AG04449 (cell line): ENCODE measurements at places on chromosomes 11 and 22.

DNA sequence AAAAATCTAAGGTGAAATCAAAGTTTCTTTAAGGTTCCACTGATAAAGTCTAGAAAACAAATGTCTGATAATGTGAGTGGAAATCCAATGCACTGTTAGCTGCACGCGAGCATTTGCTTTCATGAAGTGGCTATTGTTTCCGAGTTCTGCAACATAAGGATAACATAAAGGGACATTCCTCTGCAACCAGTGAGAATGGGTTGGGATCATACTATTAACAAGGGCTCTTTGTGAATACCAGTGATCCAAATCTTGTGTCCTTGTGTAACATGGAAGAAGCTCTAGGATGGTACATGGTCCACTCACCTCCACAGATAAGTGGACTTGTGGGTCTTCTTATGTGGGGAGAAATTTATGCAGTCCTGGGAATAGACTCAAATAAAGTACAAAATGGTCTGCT lies 24.6 kb downstream of the APIP start:
- no peak for DNase-seq

GRCh38 chr11:3132831-3133260 lies 32.3 kb downstream of the OSBPL5 start:
- DNase-seq = no peak

- DNase-seq = no peak
Observed at GRCh38 chr22:46841522-46841921, 79.1 kb downstream of the TBC1D22A start.

GRCh38 chr11:63905179-63905578 lies 11.8 kb downstream of the RCOR2 start:
- DNase-seq = no peak

- DNase-seq = no peak
Observed at GRCh38 chr11:74608431-74608830, 16.0 kb downstream of the POLD3 start.

GRCh38 chr11:128686745-128687177 lies 7.1 kb upstream of the FLI1 start:
- no peak for DNase-seq

DNA sequence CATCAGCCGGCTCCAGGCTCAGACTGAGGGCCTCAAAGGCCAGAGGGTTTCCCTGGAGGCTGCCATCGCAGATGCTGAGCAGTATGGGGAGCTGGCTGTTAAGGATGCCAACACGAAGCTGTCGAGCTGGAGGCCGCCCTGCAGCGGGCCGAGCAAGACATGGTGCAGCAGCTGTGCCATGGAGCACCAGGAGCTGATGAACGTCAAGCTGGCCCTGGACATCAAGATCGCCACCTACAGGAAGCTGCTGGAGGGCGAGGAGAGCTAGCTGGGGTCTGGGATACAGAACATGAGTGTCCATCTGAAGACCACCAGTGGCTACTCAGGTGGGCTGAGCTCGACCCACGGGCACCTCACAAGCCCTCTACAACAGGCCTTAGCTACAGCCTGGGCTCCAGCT lies 4.0 kb upstream of the SCUBE2 start:
- no peak for DNase-seq

DNA sequence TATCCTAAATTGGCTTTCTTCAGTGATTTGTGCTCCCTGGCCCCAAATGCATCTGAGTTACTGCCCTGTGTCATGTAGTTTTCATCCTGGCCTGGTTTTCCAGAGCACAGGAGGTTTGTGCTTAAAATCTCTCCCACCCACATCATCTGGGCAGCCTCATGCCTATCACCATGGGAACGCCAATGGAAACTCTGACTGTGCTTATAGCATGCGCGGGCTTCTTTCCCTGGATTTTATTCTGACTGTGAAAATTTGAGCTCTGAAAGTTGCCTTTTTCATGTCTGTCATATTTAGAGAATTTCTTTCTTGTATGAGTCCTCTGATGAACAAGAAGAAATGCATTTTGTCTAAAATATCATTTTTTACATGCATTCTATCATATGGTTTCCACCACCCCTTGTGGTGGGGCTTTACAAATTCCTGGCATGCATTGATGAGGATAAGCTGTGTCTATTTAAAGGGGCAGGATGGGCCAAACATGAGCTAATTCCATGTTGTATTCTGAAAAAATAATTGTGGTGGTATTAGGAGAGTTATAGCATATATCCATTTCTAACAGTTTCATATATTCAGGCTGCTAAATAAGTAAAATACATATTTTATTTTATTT lies 55.1 kb downstream of the IRAG1 start:
- no peak for DNase-seq

- peak; percentile 86 for DNase-seq
Observed at GRCh38 chr22:38218661-38219622, 17.1 kb downstream of the MAFF start.

DNA sequence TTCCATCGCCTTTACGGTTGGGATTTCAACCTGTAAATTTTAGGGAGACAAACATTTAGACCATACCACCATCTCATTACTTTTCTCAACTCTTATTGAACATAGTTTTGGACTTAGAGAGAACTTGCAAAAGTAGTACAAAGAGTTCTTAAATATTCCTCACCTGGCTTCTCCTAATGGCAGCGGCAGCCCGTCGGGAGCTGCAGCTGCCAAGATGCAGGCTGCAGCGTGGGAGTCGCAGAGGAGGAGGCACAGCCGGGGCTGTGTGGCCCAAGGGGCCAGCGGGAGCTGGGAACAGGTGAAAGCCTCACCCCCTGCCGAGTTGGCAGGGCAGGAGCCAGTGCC lies 23.1 kb upstream of the RNASEH2C start:
- no peak for DNase-seq

- no peak for DNase-seq
Observed at GRCh38 chr11:47152126-47152952, 24.3 kb downstream of the ARFGAP2 start.

DNA sequence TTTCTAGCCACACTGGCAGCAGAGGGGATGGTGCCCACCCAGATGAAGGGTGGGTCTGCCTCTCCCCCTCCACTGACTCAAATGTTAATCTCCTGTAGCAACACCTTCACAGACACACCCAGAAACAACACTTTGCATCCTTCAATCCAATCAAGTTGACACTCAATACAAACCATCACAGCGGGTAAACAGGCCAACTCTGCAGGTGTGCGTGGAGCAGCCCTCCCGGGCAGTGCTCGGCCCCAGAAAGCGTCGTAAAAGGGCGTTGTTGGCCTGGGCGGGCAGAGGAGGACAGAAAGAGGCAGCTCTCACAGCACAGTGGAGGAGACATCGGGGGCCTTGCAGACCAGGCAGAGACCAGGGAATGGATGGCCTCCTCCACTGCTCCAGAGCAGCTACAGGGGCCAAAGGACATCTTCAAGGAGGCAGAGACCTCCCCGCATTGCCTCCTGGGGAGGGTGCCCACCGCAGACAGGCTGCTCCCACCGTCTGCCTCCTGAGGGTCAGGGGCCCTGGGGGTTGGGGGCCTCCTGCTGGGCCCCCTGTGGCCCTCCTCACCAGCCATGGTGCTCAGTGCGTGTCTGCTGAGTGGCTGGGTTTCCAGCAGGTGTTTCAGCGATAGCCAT lies 56.1 kb upstream of the FADD start:
- DNase-seq = no peak

GRCh38 chr22:48881326-48881980 lies 946.2 kb downstream of the BRD1 start:
- no peak for DNase-seq

GRCh38 chr22:48944751-48945620 lies 882.7 kb downstream of the BRD1 start:
- DNase-seq = no peak

DNA sequence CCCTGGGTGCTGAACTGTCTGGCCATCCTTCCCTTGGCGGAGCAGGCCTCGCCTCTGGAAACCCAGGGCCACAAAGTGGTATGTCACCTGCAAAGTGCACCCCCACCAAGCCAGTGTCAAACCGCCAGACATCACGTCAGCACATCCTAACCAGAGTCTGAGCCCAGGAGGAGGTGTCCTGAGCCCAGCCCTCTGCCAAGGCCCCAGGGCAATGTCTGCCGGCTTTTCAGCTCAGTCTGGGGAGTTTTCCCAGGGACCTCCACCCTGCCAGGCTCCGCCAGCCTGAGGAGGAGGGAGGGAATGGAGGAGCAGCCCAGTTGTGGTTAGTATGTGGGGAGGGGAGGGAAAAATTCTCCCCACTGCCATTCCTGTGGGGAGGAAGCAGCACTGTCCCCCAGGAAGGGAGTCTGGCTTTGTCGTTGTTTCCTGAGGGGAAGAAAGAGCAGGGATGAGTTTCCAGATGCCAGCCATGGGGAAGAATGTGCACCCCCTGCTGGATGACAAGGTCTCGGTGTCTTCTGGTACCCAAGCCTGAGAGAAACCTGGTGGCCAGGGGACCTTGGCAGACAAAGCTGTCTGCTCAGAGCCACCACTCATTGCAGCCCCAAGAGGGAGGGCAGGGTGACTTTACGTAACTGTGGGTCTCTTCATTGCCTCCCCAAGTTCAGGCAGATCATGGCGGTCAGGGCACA lies 81.4 kb upstream of the CD82 start:
- no peak for DNase-seq

- DNase-seq = no peak
Observed at GRCh38 chr11:62082292-62082657, 41.5 kb upstream of the INCENP start.

DNA sequence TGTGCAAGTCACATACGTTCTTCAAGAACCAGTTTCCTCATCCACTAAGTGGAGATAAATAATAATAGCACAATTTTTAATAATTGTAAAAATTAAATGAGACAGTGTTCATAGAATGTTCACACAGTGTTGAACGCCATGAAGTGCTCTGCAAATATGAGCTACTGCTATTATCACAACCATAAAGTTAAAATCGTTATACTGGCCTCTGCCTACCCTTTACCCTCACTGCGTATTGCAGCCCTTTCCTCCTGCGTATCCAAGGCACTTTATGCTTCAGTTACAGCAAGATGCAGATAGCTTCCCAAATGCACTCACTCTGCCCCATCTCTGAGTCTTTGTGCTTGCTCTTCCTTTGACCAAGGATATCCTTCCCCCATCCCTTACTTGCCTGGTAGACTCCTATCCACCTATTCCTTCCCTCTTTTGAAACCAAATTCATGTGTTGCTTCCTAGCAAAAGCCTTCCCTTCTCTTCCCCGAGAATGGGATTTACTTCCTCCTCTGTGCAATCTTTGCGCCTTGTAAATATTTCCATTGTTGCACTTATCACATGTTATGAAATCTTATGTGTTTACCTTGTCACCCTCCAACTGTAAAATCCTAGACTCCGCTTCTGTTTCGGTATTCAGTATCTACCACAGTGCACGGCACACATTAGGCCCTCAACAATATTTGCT lies 196.9 kb downstream of the ADAMTS15 start:
- no peak for DNase-seq

DNA sequence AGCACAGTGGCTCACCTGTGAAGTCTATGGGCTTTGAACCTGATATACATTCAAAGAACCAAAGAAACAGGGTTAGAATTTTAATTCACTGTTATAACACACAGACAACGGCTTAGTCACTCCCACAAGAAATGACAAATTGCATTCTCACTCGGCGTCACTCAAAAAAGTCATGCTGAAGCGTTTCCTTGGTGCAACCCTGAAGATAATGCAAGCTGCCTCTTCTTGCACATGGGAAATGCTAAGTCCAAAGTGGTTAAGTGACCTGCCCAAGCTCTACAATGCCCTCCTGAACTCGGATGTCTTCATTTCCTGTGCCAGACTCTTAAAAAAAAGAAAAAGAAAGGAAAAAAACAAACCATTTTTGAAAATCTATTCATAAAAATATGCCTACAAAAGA lies 10.0 kb downstream of the LGR4 start:
- no peak for DNase-seq

DNA sequence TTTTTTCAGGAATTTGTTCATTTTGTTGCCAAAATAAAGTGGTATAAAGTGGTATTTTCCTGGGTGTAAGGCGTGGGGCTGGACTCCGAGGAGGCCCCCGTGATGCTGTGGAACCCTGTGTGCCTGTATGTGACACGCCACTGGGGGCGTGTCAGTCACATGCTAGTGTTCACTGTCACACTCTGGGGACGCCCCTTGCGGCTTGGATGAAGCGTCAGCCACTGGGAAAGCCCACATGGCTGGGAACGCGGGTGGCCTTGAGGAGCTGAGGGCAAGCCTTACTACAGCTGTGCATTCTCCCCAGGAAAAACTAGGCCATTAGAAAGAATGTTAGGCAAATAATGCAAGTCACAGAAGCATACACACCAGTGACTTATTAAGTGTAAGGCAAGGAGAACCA lies 77.0 kb upstream of the SLC25A18 start:
- no peak for DNase-seq

DNA sequence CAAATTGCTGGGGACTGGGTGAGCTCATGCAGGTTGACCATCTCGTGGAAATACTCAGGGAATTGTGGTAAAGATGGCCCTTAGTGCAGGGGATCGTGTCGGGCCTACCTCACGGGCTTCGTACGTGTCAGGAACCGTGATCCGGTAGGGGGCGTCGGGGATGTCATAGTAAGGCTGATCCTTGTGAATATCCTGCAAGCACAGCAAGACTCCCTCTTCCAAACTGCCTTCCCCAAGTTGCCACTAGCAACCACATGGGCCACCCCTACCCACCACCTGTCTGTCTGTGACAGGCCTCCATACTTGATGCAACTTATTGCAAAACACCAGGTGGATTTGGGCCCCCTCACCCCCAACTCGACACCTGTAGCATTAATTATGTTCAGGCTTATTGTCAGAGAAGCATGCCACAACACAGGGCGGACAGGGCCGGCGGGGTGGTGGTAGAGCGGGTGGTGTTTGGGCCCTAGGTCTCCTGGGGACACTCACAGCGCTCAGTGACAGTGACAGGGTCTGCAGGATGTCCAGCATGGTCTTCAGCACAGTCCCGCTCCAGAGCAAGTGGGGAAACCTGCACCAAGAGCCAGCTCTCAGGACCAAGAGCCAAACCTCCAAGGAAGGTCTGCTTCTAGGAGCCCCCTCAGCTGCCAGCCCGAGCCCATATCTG lies 22.6 kb upstream of the SERPIND1 start:
- no peak for DNase-seq

DNA sequence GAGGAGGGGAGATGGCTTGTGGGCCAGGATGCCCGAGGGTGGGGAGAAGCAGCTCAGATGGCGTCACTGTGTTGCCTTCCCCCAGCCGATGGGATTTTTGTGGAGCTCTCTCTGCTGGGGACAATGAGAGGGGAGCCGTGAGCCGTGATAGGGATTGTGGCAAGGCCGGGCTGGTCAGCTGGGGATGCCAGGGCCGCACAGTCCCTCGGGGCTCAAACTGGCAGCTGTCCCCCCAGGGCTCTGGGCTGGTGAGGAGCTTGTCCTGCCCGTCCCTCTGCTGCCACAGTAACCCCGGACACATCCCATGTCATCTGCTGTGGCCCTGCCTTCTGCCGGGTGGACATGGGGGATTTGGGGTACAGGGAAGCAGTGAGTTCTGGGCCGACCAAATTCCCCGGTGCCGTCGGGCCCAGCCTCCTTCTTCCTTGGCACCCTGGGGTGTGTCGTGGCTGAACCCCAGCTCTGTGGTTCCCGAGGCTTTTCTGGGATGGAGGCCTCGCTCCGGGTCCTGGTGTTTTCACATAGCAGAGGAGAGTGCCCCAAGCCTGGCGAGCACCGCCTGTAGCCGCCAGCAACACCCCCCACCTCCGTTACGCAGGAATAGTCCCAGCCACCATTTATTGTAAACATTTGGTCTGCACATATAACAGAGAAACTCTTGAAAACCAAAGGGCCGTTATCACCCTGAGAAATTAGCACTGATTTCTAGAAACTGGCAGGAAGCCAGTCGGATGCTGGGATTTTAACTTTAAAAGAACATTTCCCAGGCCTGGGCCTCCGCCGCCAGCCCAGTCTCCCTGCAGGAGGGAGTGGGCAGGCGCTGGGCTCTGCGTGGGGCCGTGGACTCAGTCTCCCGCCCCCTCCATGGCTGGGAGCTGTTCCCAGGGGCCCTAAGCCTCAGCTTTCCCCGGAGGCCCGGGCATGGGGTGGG lies 9.9 kb downstream of the BRSK2 start:
- no peak for DNase-seq

- no peak for DNase-seq
Observed at GRCh38 chr11:124153821-124154220, 29.3 kb upstream of the OR10D3 start.
